Hematopoietic multipotent progenitor cell treated with erythropoietin and hydrocortisone succinate and interleukin-3 and kit ligand, for 8 days (in vitro differentiated cells): ENCODE measurements at places on chromosomes 4 and X.

- DNase-seq: no peak
Measured at GRCh38 chr4:105472871-105473323, 965 bp downstream of the PPA2 start.

- DNase-seq: no peak
Measured at GRCh38 chr4:89371614-89372013, 64.0 kb upstream of the GPRIN3 start.

DNA sequence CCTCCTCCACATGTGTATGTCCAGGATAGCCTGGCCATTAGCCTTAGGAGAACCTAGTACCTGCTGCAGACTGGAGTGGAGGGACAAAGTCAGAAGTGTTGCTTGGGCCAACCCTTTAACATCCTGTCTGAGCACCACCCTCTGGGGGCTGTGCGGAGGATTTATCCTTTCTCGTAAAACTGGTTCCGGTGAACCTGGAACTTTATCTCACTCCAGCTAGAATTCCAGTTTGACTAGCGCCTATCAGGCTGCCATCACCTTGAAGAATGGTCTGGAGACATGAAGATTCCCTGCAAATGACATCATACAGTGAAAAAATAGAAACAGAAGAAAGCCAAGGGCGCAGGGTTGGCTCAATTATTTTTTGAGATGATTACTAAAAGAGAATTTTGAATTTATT is 4.0 kb downstream of the TCEAL8 start:
- no peak for DNase-seq

- DNase-seq: peak; percentile 42
Measured at GRCh38 chrX:8815460-8816065, 14.4 kb upstream of the FAM9A start.

- DNase-seq: no peak
Measured at GRCh38 chr4:48051078-48051477, 34.5 kb downstream of the NIPAL1 start.

- DNase-seq: no peak
Measured at GRCh38 chr4:132737344-132737743, 411.8 kb upstream of the PCDH10 start.

DNA sequence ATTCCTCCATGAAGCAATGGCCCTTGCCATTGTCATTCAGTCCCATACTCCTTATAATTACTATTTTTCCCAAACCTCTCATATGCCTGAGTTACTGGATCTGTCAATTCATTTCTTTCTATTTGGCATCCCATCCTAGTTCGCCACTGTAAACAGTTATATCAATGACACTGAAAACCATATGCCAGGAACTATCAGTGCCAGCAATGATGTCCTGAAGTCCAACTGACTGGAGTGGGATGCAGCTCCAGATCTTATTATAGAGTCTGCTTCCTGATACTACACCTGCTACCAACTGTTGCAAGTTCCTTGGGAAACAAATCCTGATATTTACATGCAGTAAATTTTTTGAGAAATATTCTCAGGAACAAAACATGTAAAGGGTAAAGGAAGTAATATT is 27.0 kb upstream of the BANK1 start:
- DNase-seq: no peak

DNA sequence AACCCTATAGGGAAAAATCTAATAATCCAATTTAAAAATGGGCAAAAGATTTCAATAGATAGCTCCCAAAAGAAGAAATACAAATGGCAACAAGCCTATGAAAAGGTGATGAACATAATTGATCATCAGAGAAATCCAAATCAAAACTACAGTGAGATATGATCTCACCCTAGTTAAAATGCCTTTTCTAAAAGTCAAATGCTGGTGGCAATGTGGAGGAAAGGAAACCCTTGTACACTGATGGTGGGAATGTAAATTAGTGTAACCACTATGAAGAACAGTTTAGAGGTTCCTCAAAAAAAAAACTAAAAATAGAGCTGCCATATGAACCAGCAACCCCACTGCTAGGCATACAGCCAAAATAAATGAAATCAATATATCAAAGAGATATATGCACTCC is 44.5 kb downstream of the STPG2 start:
- no peak for DNase-seq

GRCh38 chr4:54473798-54474197 is 184.0 kb upstream of the KIT start:
- DNase-seq: peak; percentile 83

DNA sequence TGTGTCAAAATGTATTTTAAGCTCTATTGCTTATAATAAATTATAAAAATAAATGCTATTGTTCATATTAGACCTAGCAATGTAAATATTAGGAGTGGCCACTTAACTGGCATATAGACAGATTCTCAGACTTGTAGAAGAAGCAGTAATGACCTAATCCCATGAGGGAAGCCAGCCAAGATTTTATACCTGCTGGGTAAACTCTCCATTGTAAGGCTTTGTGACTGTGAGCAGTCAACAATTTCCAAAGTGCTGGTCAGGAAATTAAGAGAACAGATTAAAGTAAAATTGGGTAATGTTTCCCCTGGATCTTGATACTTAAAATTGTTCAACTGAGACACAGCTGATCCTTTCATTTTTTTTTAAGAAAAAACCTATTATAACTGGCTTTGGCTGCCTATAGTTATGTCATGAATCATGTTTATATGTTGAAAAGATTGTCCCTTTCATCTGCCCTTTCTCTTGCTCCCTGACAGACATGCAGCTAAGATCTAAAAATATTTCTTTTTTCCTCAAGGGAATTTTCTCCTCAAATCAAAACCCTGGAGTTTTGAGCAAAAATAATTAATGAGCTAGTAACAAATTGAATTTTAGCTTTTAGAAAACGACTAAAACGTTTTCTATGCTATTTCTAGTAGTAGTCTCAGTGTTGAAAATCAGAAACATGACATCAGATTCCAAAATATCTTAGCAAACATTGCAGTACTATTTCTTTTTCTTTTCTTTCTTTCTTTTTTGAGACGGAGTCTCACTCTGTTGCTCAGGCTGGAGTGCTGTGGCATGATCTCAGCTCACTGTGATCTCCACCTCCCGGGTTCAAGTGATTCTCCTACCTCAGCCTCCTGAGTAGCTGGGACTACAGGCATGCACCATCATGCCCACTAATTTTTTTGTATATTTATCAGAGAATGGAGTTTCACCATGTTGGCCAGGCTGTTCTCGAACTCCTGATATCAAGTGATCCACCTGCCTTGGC is 77.9 kb downstream of the ADGRL3 start:
- no peak for DNase-seq

DNA sequence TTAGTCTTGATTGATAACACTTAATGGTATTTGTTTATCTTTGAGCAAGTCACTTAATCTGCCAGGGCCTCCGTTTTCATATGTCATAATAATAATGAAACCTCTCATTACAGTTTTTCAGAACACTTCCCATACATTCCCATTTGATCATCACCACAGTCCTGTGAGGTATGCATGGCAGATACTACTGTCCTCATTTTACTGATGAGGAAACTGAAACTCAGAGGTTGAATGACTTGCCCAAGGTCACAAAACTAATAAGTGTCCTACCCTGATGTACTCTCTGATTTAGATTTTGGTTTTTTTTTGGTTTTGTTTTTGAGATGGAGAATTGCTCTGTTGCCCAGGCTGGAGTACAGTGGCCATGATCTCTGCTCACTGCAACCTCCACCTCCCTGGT is 25.7 kb downstream of the ZFX start:
- no peak for DNase-seq

GRCh38 chr4:2698504-2698903 is 57.6 kb downstream of the TNIP2 start:
- no peak for DNase-seq

GRCh38 chrX:98077440-98077839 is 1193.7 kb downstream of the RPA4 start:
- DNase-seq: no peak

GRCh38 chr4:146159384-146160058 is 16.0 kb upstream of the LSM6 start:
- no peak for DNase-seq
